ENCODE measurements at places on chromosomes 1 and 21.

DNA sequence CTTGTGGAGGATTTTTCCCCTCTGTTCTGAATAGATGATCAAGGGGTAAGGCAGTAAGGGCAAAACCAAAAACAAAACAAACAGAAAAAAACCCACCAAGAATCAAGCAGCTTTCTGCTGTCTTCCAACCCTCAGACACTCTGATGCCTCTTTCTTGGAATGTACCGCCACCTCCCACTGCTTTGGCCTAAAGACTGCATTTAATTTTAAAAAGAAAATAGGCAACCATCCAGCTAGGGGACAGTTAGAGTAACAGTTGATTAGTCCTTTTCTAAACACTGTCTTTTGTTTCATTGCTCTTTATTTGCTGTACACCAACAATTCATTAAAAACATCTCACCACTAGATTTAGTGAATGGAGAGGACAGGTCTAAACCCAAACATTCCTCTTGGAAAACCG, 21.5 kb downstream of the WLS start:
- no peak for DNase-seq

GRCh38 chr1:108664481-108664880, 3.6 kb upstream of the HENMT1 start:
- no peak for DNase-seq

- DNase-seq: no peak
Observed at GRCh38 chr1:38973659-38974437, 17.2 kb upstream of the AKIRIN1 start.

DNA sequence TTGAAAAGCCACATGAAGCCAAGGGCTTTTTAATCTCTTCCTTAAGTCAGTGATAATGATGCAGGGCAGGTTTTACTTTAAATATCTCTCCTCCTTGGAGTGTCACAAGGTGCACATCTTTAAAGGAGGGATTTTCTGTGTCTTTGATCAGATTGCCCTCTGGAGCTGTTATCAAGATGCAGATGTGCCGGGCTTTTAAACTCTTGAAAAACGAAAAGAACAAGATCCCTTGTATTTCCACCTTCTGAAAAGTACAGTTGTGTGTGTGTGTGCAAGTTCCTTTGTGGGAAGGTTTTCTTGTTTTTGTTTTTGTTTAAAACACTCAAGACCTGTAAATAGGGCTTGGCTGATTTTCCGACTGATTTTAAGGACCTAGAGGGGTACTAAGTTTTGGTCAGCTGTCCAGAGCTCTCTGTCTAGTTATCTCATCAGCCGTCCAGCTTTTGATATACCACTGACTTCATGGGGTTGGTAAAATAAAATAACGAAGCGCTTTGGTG, 1.6 kb downstream of the MARK1 start:
- DNase-seq: no peak

- no peak for DNase-seq
Observed at GRCh38 chr21:34043333-34043732, 30.0 kb upstream of the MRPS6 start.

- DNase-seq: no peak
Observed at GRCh38 chr1:53732912-53733317, 6.0 kb downstream of the GLIS1 start.

DNA sequence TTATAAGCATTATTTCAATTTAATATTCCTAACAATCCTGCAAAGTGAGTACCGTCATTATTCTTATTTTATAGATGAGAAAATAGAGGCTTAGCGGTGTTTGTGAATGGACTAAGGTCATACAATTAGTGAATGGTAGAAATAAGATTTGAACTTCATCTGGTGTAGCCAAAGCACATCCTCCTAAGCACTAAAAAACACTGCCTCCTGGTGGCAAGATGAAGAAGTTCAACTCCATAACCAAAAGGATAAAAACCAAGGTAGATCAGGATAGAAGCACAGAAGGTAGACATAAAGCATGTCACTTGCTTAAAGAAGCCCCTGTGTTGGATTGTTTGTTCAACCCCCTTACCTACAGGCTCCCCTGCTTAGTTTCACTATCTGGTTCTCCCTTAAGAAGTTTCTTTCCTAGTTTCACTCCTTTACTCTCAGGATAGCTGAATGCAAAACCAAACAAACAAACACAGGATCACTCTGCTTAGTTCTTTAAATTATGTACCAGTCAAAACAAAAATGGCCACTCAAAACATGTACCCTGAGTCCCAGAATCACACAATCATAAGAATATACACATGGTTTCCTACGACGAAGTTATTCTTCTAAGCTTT, 12.7 kb upstream of the AIM2 start:
- DNase-seq: no peak

GRCh38 chr1:183079712-183080388, 56.6 kb downstream of the LAMC1 start:
- DNase-seq: no peak

- no peak for DNase-seq
Observed at GRCh38 chr1:164707868-164708331, 148.9 kb downstream of the PBX1 start.
